ENCODE measurements at places on chromosomes 6 and 20.

GRCh38 chr6:30169658-30170614, 6.6 kb downstream of the TRIM15 start:
- no peak for DNase-seq

DNA sequence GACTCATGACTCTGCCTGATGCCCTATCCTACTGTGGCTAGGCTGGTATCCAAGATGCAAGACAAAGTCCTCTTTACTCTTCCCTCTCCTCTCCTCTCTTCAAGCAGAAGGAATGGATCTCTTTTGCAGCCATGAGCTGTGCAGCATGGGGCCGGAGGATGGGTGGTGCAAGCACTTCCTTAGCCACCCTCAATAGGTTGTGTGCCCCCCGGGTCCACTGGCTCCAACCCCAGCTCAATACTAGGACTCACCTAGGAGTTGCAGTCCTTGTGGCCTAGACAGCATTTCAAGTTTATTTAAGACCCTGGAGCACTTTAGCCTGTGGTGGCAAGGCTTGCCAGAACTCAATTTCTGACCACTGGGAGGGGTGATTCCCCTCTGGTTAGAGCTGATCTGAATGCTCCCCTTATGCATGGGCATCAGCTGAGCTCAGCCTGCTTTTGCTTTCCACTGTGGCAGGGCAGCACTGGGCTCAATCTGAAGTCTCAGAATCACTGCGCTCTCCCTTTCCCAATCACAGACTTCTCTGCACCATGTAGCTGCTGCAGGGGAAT, 29.0 kb upstream of the GRM4 start:
- DNase-seq, result peak; percentile 35

- no peak for DNase-seq
Measured at GRCh38 chr6:93749930-93750329, 330.6 kb upstream of the EPHA7 start.

DNA sequence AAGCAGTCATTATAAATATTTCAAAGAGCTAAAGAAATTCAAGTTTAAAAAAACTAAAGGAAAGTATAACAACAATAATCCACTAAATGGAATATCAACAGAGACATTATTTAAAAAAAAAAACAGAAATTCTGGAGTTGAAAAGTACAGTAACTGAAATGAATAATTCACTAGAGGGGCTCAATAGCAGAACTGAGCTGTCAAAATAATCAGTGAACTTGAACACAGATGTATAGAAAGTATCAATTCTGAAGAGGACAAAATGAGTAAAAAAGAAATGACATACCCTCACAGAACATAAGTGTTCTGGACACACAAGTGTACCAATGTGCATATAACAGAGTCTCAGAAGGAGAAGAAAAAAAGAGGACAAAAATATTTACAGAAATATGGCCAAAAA, 191.6 kb upstream of the RUNX2 start:
- no peak for DNase-seq

DNA sequence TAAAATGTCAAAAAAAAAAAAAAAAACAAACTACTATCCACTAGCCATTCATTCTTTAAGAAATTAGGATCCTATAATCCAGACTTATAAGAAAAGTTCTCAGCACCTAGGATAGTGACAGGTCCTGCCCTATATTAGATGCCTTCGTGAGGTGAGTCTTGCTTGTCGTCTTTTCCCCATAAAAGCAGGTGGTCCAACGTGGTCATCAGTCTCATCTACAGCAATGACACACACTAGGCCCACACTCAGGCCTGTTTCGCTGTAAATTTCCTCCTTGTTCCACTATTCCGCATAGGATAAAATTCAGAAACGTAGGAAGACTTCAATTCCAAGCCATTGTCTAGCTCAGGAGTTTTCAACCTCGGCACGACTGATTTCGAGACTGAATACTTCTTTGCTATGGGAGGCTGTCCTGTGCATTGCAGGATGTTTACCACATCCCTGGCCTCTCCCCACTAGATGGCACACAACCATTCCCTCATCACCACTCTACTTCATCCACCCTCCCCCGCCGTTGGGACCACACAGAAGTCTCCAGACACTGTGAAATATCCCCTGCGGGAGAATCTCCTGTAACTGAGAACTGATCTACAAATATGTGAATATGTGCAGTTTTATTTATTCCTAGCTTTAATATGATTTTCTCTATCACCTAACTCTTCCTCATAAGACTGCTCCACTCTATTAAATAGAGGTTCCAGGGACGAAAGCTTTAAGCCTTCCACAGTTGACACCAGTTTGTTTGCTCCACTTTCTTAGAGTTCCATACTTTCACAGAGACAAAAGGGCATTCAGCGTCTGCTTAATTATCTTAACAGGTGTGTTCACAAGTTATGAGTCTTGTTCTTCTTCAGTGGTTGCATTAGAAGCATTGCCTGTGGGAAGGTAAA, 346.3 kb downstream of the BMP2 start:
- DNase-seq, result no peak

DNA sequence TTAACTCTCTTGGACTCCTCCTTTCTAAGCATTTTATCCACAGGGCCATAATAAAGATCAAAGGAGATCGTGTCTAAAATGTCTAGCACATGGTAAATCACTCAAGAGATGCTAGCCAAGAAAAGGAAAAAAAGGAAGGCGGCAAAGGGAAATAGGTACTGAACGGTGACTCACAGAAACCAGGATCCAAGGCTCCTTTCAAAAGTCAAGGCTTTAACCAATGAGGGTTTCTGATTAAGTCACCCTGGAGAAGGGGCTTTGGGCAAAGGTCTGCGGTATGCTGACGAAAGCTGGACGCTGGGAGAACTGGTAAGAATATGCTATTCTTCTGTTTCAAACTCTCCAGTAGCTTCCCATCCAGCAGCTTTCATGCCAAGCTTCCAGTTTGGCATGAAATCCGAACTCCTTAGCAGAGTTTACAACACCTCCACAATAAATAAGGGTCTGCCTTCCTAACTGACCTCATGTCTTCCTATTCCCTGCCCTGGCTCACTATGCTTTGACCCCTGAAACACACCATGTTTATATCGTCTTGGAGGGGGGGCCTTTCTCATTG, 1.0 kb downstream of the TOMM34 start:
- DNase-seq, result no peak

DNA sequence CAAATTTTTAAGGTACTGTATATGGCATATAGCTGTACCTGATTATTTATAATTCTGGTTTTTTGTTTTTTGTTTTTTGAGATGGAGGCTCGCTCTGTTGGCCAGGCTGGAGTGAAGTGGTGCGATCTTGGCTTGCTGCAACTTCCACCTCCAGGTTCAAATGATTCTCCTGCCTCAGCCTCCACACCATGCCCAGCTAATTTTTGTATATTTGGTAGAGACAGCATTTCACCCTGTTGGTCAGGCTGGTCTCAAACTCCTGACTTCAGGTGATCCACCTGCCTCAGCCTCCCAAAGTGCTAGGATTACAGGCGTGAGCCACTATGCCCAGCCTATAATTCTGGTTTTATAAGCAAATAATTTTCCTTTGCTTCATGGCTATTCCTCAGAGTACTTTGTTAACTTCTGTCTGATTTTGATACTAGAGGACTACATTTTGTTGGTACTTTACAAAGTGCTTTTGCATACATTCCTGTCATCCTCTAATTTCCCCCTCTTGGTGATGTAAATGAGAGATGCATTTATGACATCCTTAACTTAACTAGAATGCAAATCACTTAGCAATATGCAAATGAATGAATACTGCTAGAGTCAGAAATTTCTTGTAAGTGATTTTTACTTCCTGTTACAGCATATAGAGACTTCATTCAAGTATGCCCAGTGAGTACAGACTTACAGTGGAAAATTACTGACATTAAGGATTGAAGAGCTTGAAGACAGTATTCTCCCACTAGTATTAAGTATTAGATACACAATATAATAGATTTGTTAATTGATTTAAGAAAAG, 35.7 kb upstream of the ARID1B start:
- DNase-seq, result no peak

- DNase-seq, result no peak
Measured at GRCh38 chr20:21174516-21175239, 48.8 kb downstream of the KIZ start.

DNA sequence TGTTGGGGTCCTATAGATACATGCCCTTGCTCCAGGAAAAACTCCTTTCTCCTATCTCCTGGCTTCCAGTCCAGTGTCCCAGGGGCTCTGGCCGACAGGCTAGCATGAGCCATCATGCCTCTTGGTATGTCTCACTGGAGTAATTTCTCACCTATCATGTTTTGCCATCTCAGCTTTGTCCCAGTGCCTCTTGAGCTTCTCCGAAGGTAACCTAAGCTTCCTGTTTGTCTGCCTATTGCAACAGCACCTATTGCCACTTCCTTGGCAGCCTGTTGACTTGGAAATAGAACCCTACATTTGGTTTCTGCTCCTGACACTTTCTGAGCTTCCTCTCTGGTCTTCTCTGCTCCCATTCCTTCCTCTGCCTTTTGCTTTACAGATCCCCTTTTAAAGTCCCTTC, 197.7 kb downstream of the KCNQ5 start:
- DNase-seq, result no peak

GRCh38 chr6:118740372-118740771, 89.0 kb upstream of the CEP85L start:
- no peak for DNase-seq

DNA sequence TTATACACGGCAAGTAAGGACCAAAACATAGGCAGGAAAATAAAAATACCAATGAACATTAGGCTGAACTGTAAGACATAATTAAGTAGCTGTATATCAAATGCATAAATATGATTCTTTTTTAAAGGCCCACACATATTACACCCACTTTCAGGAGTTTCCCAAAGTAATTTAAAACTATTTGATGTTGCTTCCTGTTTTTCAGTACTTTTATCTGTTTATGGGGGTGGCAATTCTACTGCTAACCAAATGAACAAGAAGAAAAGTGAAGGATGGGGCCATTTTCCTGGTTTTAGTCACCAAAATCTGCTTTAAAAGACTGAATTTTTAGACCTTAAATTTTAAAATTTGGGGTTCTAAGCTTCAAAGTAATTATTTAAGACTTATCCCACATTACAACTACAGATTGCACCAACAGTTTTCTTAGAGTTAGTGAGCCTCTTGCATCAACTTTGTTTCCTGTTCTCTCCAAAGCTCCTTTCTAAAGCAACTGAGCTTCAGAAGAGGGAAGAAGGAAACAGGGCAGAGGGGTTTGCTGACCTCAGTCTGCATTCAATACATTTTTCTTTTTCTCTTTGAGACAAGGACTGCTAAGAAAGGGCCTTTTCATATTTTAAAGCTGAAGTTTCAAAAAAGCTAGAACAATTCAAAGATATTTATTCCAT, 191.0 kb downstream of the BACH2 start:
- DNase-seq, result no peak

GRCh38 chr20:14740380-14740779, 403.0 kb upstream of the FLRT3 start:
- no peak for DNase-seq

Measured in chondrocyte (in vitro differentiated cells).